CD4-positive, alpha-beta T cell treated with Interleukin-4 for 1 hour (primary cell): ENCODE measurements at places on chromosomes 12 and 14.
A peak's percentile ranks its signal among the peaks of the same experiment; 100 is the strongest.

DNA sequence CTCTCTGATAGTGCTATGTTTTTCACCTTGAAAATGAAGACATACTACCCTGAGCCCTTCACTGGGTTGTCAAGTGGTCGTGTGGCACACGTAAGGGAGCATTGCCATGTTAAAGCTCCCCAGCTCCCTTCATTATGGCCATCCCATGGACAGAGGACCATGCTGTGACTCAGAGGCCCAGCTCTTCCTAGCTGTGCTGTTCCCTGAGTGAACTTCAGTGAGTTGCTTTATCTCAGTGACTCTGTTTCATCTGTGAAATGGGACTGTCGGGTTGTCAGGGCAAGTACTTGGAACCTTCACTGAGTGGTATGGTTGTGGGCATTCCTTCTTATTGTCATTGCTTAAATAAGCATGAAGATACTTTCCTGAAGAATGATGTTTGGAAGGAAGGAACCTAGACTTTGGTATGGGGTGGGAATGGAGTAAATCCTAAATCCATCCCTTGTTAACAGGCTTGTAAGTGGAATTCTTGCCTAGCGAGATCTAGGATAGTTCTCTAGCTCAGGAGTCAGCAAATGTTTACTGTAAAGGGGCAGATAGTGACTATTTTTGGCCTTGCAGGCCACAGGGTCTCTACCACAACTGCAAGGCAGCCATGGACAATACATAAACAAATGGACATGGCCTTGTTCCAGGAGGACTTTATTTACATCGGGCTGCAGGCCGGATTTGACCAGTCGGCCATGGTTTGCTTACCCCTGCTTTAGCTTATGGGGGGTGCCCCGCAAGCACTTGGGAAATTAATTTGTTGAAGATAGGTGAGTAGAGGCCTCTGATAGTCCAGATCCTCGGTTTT lies 283.5 kb downstream of the ZFP36L1 start:
- DNase-seq, result no peak

GRCh38 chr12:51075390-51075789 lies 8.0 kb downstream of the CSRNP2 start:
- DNase-seq, result no peak

DNA sequence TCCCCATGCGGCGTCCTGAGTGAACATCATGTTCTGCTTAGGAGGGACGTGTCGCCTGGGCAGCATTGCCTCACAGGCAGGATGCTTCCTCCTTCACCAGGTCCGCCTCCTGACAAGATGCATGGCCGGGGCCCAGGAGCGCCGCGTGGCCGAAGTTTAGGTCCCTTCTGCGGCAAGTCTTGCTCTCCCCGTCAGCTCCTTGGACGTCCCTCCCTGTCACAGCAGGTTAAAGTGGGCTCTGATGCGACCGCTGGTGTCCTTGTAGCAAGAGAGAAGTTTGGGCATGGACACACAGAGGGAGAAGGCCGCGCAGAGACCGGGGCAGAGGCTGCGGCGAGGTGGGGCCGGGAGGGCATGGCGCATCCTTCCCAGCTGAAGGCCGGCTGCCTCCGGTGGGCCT lies 9.4 kb upstream of the GALNT9 start:
- DNase-seq, result no peak

GRCh38 chr12:11500188-11500860 lies 105.0 kb upstream of the PRB2 start:
- DNase-seq, result peak; percentile 65

DNA sequence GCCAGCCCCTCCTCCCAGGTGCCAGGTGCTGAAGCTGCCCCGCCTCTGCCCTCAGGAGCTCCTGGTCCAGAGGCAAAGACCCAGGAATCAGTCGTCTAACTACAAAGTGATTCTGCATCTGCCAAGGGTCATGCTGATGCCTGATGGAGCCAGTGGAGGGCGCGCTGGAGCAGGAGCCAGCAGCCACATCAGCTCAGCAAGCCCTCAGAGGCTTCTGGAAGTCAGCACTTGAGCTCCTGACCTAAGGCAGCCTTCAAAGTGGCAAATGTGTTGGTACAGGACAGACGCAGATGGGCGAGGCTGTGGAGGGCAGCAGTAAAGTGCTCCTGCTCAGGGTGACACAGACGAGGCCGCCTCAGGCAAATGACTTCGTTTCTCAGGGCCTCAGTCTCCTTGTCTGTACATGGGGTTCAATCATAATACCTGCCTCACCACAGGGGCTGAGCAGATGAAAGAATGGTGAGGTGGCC lies 10.9 kb downstream of the C12orf43 start:
- DNase-seq, result peak; percentile 53

DNA sequence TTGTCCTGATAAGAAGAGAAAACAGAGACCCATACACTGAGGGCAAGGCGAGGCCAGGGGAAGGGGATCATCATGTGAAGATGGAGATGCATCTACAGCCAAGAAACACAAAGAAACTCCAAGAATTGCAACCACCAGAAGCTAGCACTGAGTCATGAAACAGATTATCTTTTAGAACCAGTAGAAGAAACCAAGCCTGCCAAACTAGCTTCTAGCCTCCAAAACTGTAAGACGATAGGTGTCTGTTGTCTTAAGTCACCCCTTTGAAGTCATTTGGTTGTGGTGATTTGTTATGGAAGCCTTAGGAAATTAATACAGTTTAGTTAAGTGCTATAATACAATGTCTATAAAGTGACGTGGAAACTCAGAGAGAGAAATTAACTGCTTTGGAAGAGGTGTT lies 15.4 kb downstream of the KCNC2 start:
- DNase-seq, result no peak

GRCh38 chr12:5227708-5228373 lies 184.2 kb downstream of the KCNA5 start:
- DNase-seq, result no peak

- no peak for DNase-seq
These were observed 28.2 kb downstream of the TESPA1 start for GRCh38 chr12:54956322-54956721.

GRCh38 chr12:91555436-91556415 lies 373.1 kb upstream of the DCN start:
- no peak for DNase-seq

DNA sequence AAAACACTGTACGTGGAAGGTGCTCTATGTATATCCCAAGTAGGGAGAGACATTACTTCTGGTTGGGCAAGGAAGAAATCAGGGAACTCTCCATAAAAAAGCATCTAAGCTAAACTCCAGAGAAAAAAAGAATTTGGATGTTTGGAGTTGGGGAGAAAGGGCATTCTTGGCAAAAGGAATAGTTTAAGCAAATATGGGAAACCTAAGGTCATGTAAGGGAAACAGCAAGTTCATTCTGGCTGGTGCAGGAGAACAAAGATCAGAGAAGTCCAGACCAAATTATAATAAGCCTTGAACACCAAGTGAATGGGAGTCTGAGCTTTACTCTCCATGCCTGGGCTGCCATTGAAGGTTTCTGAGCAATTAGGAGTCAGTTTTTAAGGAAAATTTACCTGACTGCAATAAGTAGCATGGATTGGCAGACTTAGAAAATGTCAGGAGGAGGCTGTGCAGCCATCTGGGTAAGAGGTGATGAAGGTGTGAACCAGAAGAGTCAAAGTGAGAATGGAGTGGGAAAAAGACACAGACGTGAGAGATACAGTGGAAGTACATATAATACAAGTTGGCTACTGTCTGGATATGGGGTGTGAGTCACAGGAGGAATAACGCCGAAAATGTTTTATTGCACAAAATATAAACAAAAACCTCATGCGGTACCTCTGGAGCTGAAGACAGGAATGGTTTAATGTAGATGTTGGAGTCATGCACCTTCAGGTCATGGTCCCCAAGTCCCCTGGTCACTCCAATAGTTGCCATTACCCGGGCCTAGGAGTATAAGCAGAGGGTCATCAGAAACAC lies 222.6 kb downstream of the MON2 start:
- DNase-seq, result no peak

- DNase-seq, result no peak
These were observed 579.1 kb downstream of the SLC16A7 start for GRCh38 chr12:60174941-60175340.

- no peak for DNase-seq
These were observed 50.6 kb upstream of the FUT8 start for GRCh38 chr14:65361920-65362319.

DNA sequence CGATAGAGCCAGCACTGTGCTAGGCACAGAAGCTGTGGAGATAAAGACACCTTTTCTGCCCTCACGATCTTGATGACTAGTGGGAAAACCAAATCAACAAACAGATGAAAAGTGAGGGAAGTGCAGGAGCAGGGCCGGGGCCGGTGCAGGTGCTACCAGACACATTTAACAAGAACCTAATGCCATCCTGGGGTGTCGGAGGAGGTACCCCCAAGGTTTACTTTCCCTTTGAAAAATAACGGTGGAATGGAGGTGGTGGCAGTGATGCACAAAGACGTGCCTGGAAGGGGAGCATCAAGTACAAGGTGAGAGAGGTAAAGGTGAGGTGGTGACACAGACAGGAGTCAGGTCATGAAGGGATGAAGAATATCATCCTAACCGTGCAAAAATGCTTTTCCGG lies 22.1 kb downstream of the SLC6A13 start:
- DNase-seq, result no peak

GRCh38 chr12:12427568-12427967 lies 70.7 kb downstream of the BORCS5 start:
- no peak for DNase-seq

DNA sequence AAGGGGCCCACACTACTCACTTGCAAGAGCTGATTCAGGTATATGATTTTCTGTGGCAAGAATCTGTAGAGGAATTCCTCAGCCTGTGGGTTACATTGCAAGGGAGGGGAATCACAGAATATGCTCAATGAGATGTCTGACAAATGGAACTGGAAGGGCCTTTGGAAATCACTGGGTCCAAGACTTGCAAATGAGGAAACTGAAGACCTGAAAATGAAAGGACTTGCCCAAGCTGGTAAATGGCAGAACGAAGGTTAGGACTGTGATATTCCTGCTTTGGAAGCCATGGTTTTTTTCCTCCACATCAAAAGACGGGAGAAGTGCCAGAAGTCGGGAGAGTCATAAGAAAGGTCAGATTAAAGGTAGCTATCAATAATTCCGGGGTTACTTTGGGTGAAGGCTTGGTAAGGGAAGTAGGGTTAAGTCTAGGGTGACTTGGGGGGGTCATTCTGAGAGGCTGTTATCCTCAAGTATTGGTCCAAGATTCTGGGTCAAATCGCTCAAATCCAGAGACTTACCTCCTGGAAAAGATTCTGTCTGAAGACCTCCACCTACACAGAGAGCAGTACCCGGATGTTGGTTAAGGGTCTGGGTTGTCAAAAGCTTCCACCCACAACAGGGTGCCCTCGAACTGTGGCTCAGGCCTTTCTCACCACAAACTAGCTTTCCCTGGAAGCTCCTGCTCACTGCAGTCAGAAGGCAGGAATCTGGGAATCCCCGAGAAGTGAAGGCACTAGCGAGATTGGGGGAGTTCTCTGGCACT lies 539 bp downstream of the PSME2 start:
- DNase-seq, result no peak

DNA sequence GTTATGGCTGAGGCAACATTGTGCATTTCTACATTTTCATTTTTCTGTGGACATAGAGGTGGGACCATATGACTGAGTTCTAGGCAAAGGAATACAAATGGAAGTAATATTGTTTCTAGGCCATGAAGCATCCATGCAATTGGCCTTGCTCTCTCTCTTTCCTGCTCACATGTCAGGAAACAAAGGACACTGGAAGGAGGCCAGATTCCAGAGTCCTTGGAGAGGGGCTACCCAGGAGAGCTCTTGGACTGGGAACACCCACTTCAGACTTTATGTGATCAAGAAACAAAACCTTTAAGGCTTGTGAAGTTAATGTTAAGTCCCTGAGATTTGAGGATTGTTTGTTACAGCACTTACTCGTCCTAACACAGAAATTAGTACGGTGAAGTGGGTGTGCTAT lies 32.8 kb downstream of the PDZRN4 start:
- no peak for DNase-seq

- no peak for DNase-seq
These were observed 583.6 kb downstream of the GALC start for GRCh38 chr14:87409393-87409792.

DNA sequence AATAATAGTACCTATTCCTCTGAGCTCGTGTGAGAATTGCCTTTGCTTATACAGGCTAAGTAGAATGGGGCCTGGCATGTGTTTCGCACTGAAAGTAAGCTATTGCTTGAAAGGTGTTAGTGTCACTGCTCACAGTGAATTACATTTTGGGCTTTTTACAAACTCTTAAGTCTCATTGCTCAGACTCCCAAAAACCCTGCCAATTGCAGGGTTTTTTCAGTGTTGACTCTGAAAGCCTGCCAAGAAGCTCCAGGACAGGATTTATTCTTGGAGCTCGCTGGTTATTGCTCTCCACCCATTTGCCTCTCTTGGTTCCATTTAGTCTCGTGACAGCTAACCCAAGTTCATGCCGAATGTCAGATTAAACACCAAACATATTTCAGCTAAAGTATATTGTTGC lies 39.8 kb downstream of the NOPCHAP1 start:
- no peak for DNase-seq

- DNase-seq, result no peak
These were observed 153.0 kb downstream of the MYRFL start for GRCh38 chr12:69978020-69978419.

DNA sequence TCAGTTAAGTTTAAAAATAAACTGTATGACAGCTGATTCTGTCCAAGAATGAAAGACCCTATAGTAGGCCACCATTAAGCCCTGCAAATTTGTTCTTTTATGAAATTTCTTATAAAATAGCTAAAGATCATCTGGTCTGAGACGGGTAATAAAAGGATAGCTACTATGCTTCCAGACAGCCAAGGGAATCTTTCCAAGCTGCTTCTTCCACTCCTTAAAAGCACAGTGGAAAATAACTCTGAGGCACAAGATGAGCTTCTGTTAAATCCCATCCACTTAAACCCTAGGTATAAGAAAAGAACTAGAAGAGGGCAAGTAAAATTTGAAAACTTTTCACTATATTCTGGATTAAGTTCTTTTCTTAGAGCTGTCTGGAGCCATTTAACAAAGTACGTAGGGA lies 194.3 kb downstream of the CAPZA3 start:
- no peak for DNase-seq

DNA sequence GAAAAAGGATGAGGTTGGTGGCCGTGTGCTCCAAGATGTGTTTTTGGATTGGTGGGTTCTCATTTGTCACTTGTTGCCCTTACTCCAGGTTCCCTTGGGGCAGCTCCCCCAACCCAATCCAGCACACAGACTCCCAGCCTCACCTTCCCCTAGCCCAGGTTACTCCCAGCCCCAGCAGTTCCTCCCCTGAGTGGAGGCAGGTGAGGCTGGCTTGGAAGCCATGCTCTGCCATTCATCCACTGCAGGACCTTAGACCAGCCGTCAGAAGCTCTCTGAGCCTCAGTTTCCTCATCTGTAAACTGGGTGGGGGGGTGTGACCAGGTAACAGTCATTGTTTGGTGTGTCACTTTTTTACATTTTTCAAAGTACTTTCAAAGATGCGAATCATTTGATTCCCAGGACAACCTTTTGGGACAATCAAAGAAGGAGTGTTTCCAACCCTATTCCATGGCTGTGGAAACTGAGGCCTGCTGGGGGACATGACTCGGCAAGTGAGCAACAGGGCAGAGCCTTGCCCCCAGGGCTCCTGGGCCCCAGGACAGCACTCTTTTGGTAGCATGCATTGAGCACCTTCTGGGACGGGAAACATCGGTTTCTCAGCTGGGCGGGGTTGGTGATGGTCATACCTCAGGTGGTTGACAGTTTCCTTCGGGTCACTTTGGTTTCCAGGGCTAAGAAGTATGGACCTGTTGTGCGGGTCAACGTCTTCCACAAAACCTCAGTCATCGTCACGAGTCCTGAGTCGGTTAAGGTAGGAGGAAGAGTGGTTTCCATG lies 7.2 kb downstream of the CYP46A1 start:
- no peak for DNase-seq
